Mucosa of descending colon (tissue), 3 donors: ENCODE measurements at places on chromosomes 7 and 10. TPM values are rescaled to one million over a fixed set of nuclear protein-coding genes. Genes with fewer than 3 reads are reported as not detected.

EPHB6 gene
- 2.6 TPM for total RNA-seq

NUTM2D gene
- total RNA-seq: 7.0 TPM

TSPAN12 gene
- total RNA-seq: 23.1 TPM

TWIST1 gene
- 1.3 TPM for total RNA-seq

MUC12 gene
- total RNA-seq: 357 TPM

ZNF736 gene
- total RNA-seq: 14.0 TPM

ACBD7 gene
- 0.75 TPM for total RNA-seq

KNDC1 gene
- 0.14 TPM for total RNA-seq

FAM171A1 gene
- 60.7 TPM for total RNA-seq

AKR1C4 gene
- total RNA-seq: not detected

VWC2 gene
- total RNA-seq: 0.17 TPM

MYO1G gene
- 6.9 TPM for total RNA-seq

LIPM gene
- not detected for total RNA-seq

DNA sequence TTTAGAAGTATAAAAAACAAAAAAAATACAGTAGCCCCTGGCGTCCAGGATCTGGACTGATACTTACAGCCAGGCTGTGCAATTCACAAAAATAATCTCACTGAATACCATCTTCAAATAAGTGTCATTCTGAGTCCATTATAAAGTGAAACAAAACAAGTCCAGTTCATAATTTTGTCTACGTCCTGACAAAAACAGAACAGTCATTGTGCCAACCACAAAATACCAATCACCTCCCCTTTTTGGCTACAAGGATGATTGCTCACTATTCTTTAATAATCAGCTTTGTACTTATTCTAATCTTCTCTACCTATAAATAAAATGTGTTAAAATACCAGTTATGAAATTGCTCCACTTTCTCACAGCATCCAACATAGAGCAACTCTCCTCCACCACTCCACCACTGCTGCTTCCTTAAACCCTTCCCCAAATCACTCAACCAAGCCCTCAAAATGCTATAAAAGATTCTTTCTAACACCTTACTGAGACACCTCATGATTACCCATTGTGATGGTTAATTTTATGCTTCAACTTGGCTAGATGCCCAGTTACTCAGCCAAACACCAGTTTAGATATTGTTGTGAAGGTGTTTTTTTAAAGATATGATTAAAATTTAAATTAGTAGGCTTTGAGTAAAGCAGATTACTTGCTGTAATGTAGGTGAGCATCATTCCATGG lies 479.8 kb upstream of the SEMA3A start:
- DNase-seq: no peak

DNA sequence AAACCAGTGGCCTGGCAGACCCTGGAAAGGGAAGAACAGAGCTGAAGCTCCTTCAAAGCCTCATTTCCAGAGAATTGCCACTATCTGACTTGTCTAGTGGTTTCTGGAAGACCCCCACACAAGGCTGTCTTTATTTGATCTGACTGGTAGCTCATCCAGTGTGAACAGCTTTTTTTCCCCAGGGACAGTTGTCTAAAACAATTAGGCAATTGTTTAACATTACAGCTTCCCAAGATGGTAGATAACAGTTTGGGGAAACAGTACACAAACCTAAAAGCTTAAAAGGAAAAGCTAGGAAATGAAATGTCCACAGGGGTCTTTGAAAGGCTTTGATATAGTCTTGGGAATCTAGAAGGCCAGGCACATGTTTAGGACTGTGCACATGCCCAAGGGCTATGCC lies 203.4 kb upstream of the CTBP2 start:
- DNase-seq: no peak

DNA sequence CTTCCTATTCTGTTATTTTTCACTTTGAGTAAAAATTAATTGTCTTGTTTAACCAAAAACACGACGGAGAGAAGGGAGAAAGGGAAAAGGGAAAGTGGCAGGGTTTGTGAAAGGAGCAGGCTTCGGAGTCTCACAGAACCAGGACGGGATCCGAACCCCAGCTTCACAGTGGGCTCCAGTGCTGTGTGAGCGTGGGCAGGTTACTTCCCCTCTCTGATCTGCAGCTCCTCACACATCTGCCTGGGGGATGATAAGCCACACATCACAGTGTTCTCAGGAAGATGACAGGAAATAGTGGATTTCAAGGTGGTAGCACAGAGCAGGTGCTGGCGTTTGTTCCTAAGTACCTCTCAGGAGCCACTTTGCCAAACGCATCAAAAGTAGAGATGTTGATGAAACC lies 94.2 kb upstream of the GPR26 start:
- no peak for DNase-seq

DNA sequence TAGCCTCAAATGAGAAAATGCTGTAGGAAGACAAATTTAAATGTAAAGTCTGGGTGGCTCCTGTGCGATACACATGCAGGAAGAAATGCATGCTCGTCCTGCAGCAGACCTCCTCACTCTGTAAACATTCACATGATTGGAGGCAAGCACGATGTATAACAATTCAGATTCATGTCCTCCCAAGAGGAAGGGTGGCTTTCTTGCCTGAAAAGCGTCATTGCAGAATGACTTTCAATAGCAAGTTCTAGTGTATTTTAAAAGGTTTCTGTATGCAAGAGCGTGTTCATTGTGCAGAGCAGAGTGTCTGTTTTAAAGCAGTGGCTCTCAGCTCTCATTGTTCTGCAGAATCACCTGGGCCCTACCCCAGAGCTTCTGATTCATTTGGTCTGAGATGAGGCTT lies 170.3 kb upstream of the CELF2 start:
- no peak for DNase-seq

DNA sequence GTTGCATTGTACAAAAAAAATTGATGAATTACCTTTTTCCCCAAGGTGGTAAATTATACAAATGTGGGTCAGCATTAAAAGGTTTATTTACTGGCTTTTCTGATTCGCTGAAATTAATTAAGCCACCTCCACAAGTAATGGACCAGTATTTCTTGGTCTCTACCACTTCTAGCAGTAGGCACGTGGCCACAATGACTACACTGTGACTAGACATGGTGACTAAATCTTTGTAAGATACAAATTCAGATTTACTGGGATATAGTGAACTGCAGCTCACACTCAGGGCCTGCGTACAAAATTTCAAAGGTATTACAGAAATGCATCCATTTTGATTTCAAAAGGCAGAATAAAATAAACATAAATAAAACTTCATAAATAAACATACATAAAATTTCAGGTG lies 10.9 kb downstream of the HPSE2 start:
- no peak for DNase-seq

- DNase-seq: no peak
Measured at GRCh38 chr7:134301592-134301991, 15.1 kb downstream of the SLC35B4 start.

GRCh38 chr7:78530351-78530750 lies 731.8 kb downstream of the PHTF2 start:
- no peak for DNase-seq

DNA sequence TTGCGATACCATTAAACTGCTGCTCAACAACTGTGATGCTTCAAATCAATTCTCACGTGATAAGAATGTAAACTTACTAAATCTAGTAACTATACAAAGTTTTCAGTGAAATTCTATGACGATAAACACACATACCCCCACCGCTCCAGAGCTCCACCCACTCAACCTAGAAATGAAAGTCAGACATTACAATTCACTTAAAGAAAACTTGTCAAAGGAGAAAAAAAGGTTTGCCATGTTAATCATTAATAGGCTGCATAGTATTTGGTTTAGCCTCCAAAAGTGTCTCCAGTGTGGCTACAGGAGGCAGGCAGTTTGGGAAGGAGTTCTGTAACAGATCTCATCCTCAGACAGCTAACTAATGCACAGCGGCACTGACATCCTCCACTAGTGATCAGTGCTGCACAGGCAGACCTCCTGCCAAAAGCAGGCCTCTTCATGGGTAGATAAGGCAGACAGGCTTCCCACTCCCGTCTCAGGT lies 3.1 kb downstream of the HERPUD2 start:
- DNase-seq: no peak

DNA sequence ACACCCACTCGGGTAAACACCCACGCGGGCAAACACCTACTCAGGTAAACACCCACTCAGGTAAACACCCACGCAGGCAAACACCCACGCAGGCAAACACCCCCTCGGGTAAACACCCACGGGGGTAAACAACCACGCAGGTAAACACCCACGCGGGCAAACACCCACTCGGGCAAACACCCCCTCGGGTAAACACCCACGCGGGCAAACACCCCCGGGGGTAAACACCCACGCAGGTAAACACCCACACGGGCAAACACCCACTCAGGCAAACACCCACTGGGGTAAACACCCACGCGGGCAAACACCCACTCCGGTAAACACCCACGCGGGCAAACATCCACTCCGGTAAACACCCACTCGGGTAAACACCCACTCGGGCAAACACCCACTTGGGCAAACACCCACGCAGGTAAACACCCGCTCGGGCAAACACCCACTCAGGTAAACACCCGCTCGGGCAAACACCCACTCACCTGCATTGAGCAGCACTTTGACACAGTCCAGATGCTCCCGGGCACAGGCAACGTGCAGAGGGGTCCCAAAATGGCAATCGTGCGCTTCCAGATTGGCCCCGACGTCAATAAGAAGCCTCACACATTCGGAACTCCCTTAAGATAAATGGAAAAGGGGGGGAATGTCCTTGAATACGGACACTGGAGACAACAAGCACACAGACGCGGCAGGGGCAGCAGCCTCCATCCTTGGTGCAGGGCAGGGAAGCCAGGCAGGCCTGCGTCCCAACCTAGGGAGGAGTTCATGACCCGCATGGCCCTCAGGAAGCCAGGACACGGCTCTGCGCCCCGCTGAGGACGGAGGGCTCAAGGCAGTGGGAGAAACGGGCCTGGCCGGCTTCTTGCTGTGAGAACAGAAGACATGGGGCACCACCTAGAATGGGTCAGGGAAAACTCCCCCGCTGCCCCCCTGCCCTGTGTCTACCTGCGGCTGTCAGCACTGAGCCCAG lies 17.6 kb downstream of the ASB13 start:
- no peak for DNase-seq

DNA sequence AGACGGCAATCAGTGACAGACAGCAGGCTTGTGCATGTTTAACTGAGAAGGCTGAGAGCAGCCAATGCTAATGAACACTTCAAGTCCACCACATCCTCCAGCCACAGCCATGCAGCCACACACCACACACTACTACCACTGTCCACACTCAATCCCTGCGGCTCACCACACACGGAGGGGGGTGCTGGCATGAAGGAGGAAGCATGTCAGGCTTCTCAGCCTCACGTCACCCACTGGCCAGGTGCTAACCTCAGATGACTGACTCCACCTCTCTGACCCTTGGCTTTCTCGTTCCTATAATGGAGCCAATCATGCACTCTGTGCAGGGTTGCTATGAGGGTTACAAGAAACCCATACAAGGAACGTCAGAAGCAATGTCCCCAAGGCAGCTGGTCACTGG lies 165.4 kb upstream of the RNF32 start:
- DNase-seq: no peak

DNA sequence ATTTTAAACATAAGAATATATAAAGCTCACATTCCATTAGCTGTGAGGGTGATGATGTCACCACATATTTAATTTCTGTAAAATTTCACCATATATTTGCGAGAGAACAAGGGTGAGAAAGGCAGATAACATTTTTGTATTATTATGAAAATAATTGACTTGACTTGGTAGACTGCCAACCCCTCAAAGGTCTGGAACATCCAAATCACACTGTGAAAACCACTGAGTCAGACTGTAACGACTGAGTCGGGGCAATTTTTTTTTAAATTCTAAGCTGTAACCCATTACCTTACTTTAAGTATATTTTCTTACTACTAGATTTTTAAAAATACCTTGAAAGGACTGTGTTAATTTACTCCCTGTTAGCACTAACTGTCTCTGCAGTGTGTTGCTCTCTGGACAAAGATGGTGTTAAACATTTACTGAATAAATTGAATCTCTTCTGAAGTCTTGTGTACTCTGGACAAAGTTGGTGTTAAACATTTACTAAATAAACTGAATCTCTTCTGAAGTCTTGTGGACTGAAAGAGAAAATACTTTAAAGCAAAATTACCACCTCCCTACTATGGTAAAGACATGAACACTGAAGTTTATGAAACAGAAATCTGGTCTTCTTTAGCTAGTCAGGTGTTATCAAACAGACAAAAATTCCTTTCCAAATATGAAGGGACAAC lies 14.1 kb downstream of the PDZD8 start:
- DNase-seq: no peak
